ENCODE measurements at places on chromosomes 1 and 21. TPM values are rescaled to one million over a fixed set of nuclear protein-coding genes. Genes with fewer than 3 reads are reported as not detected.

DNA sequence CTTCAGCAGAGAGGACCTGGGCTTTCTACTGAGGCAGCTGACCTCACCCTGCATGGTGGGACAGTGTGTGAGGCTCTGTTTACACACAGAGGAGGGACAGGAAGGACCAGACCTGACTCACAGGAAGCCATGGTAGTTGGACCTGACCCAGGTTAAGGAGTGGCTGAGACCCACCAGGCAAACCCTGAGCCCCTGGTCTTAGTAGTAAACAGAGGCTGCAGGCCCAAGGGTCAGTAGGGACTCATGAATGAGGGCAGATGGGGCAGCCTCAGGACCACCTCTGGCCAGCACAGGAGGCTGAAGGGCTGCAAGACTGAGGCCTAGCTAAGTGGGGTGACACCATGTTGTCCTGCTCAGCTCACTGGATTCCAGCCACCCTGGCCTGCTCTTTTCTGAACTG lies 273.2 kb downstream of the GRIK3 start:
- DNase-seq = no peak

The PRELP gene
- 0.18 TPM for total RNA-seq

The LCK gene
- 57.0 TPM for total RNA-seq

DNA sequence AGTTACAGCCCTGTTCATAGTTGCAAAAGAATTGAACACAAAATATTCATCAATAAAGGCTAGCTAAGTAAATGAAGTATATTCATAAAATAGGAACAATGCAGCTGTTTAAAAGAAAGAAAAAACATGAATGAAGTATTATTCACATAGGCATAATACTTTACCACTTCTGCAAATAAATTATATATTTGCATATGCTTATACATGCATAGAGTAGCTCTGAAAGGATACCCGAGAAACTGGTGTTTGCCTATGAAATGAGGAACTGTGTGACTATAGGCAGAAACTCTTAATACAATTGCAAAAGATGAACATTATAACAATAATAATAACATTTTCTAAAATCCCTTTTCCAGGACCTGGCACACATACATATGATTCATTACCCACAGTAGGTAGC lies 385.9 kb downstream of the DSCAM start:
- DNase-seq = no peak

DNA sequence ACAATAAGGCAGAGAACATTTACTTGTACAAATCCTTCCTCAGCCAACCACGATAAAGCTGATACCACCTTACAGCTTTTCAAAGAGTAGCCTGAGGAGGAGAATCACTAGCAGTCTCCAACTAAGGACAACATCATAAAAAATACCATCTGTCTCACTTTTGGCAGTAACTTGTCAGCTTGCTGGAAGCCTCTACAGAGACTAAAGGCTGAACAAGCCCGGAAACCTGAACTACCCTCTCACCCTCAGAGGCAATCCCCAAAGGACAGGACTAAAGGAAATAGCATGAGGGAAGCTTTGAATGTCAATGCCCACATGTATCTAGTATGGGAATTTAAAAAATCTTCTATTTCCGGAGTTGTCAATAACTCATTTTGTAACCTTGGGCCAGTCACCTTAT lies 10.6 kb downstream of the SRSF4 start:
- no peak for DNase-seq

The CCDC185 gene
- total RNA-seq = not detected

GRCh38 chr1:167185062-167185461 lies 35.6 kb upstream of the POU2F1 start:
- no peak for DNase-seq

All from WTC11 (cell line).